Fibroblast of lung (primary cell): ENCODE measurements at places on chromosomes 13 and 19. TPM values are rescaled to one million over a fixed set of nuclear protein-coding genes. Genes with fewer than 3 reads are reported as not detected.

The GNG7 gene
- 0.51 and 0.83 TPM in 2 replicates for total RNA-seq

DNA sequence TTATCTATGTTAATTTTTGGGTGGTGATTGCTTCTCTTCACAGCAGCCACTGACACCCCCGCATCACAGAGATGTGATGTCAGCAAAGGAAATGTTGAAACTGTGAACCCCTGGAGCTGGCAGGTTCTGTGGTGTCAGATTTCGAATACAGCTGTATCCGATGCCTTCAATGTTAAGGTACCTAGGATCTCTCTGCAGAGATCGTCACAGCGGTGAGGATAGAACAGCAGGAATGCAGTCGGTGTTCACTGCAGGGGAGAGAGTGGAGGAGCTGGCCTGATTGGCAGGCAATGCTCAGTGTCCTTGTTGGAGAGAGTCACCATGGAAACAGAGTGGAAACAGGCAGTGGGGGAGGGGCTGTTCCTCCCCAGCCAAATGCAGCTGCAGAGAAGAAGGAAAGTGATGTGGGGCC lies 79.5 kb upstream of the ZNF835 start:
- no peak overlapping the region for H3K4me3 ChIP-seq
- no peaks in the 10 kb centered on the region for H3K36me3 ChIP-seq
- no peaks in the 10 kb centered on the region for H3K27me3 ChIP-seq
- no peak for DNase-seq
- H3K27ac ChIP-seq, result no peak overlapping the region

The PRRG2 gene
- 0.17 and 0.51 TPM in 2 replicates for total RNA-seq

DNA sequence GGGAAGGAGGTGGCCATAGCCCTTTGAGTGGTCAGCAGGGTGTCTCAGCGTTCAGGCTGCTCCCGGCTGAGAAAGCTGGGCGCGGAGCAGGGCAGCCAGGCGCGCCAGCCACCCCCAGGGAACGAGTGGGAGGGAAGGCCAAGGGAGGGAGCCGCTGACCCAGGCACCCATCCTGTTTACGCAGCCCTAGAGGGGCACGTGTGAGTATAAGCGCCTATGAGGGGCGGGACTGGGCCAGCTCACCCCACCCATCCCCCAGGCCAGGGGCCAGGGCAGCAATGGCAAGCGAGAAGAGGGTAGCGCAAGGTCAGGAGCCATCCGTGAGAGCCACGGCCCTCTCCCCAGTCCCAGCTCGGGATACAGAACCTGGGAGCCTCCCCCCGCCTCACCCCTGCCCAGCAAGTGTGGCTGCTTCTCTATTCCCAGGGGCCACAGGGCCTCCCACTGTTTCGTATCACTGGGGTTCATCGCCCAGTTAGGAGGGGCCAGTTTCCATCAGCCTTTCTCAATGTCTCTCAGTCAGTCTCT lies 897 bp upstream of the DMKN start:
- H3K4me1 ChIP-seq, result peaks cover 15% of the 10 kb centered on the region
- H3K27ac ChIP-seq, result no peak overlapping the region
- no peak for DNase-seq
- no peaks in the 10 kb centered on the region for H3K36me3 ChIP-seq
- H3K27me3 ChIP-seq, result peaks cover 14% of the 10 kb centered on the region

GRCh38 chr19:30145467-30145866 lies 203.4 kb downstream of the URI1 start:
- no peaks in the 10 kb centered on the region for H3K36me3 ChIP-seq
- H3K4me3 ChIP-seq, result no peak overlapping the region
- H3K4me1 ChIP-seq, result no peaks in the 10 kb centered on the region

- DNase-seq, result no peak
- H3K4me3 ChIP-seq, result no peak overlapping the region
- no peaks in the 10 kb centered on the region for H3K27me3 ChIP-seq
- peaks cover 9% of the 10 kb centered on the region for H3K36me3 ChIP-seq
These were observed 81.8 kb downstream of the GPR12 start for GRCh38 chr13:26678796-26679195.

The LSM7 gene
- total RNA-seq, result 43.1 and 61.6 TPM in 2 replicates

- peak overlapping the region; percentile 43 for H3K4me3 ChIP-seq
- no peak for DNase-seq
- peaks cover 16% of the 10 kb centered on the region for H3K27me3 ChIP-seq
- H3K36me3 ChIP-seq, result no peaks in the 10 kb centered on the region
These were observed 5.4 kb downstream of the KLK1 start for GRCh38 chr19:50817941-50818858.

DNA sequence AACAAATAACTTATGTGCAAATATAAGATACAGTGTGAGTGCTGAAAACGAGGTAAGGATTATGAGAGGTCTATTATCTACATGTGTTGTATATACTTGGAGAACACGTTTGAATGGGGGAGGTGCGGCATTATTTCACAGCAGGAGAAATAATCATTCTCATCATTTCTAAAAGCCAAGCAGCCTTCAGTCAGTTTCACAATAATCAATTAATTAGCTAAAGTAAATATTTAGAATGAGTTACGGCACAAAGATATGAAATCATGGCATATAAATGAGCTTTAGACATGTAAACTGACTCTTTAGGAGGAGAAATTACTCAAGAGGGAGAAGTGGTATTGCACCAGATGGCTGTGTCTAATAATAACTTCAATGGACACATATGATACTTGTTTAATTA lies 366.6 kb downstream of the DNAJC15 start:
- H3K36me3 ChIP-seq, result no peaks in the 10 kb centered on the region
- H3K4me3 ChIP-seq, result no peak overlapping the region
- no peak overlapping the region for H3K27ac ChIP-seq
